NCI-H1417 (cell line): ENCODE measurements at places on chromosomes 13 and 19.

DNA sequence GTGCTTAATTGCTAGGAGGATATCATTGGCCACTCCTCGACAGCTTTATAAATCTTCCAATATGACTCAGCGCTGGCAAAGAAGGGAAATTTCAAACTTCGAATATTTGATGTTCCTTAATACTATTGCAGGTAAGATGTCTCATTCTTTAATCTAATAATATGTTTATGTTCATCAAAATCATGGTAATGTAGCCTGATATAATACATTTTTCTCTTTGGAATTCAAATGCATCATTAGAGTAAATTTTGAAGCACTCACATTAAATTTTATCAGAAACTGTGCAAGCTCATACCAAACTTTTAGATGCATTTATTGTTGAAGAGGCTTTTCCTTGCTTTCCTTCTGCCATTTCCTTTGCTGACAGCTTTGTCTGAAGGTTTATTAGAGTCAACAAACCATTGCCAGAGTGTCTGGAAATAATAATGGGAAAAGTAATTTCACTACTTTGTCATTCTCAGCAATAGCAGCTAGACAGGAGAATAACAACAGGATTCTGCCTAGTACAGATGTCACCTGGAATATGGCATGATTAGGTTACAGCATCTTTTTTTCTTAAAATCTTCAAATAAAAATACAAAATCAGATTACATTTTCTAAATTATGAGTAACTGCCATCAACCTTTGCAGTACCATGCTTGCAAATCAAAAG lies 78.6 kb upstream of the MAB21L1 start:
- DNase-seq, result peak; percentile 4

DNA sequence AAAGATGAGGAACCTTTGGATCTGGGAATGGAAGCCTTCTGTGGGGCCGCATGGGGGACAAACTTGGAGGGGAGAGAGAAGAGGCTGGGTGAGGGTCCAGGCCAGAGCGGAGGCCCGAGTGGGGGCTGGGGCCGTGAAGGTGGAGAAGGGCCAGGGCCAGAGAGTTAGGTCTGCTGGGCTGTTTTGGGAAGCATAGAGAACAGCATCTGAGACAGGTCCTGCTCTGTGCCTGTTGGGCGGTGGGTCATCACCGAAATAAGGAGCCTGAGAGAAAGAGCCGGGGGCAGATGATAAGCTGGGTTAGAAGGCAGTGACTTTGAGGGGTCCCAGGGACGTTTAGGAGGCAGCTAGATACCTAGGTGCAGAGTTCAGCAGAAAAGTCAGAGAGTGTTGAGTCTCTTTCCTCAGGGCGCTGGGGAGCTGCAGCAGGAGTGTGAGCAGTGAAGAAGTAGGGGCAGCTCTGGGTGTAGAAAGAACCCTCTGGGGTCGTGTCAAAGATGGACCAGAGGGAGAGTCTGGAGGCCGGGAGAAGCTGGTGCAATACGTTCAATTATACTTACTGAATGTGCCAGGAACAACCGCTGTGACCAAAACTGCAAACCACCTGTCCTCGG lies 2.7 kb downstream of the SPACA6 start:
- DNase-seq, result no peak

DNA sequence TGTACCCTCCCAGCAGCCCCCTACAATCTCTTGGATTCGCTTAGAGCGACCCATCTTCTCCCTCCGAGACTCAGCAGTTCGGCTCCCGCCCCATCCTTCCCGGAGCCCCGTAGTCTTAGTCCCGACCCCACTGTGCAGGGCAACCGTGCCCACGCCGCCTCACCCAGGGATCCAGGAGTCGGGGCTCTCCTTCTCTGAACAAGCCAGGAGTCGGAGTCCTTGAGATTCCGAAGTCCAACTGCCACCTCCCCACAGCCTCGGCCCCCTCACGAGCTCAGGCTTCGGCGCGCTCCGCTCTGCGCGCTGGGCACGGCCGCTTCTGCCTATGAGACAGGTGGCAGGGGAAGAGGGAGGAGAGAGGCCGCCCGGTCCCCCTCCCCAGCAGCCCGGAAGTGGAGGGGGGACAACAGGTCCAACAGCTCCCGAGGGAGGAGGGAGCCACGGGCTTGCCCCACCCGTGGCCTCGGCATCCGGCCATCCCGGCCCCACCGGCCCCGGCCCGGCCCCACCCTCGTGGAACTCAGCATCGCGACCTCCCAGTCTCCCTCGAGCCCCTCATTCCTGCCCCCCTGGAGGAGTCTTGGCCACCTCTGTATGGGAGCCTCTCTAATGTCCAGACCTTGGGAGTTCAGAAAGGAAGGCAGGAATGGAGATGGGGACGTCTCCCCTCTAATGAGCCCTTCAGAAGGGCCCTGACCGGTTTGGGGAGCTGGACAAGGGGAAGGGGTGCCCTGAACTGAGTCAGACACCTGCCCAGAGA lies at the start of gene PHLDB3:
Gene PHLDB3 (minus strand): TSS at position 321 of the 760 bp plus-strand sequence. CDS start 628 bp downstream, outside the sequence.
- peak; percentile 70 for DNase-seq

DNA sequence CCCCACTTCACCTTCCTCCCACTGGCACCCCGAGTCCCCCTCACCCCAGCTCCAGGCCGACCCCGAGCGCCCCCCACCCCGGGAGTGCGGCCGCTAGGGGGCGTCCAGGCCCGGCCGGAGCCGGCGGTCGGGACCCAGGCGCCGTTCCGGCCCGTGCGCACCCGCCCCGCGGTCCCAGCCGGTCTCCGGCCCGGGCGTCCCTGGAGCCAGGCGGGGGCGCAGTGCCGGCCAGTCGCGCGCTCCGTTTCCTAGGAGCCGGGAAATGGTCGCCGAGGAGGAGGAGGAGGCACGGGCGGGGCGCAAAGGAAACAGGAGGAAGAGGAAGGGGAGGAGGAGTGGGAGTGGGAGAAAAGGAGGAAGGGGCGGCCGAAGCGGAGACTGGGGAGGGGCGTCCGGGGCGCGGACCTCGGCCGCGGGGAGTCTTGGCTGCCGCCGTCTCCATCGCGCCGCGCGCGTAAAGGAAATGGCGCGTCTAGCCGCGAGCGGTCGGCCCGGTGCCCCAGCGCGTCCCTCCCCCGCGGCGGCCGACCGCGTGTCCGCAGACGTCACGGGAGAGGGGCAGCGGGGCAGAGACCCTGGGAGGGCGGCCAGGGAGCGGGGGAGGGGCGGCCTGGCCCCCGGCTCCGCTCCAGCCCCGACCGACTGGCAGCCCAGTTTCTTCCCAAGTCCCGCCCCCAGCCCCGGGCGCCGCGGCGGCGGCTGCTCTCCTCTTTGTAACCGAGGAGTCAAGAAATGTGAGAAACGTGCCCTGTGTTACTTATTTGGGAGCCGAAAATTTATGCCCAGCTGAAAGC lies 1.1 kb upstream of the KCTD15 start:
- peak; percentile 84 for DNase-seq
